ENCODE measurements at places on chromosomes 3 and 15.

- no peak for DNase-seq
Measured at GRCh38 chr3:13927295-13927694, 47.4 kb upstream of the WNT7A start.

- peak; percentile 16 for DNase-seq
Measured at GRCh38 chr3:127195417-127195816, 2.5 kb downstream of the PRR23E start.

DNA sequence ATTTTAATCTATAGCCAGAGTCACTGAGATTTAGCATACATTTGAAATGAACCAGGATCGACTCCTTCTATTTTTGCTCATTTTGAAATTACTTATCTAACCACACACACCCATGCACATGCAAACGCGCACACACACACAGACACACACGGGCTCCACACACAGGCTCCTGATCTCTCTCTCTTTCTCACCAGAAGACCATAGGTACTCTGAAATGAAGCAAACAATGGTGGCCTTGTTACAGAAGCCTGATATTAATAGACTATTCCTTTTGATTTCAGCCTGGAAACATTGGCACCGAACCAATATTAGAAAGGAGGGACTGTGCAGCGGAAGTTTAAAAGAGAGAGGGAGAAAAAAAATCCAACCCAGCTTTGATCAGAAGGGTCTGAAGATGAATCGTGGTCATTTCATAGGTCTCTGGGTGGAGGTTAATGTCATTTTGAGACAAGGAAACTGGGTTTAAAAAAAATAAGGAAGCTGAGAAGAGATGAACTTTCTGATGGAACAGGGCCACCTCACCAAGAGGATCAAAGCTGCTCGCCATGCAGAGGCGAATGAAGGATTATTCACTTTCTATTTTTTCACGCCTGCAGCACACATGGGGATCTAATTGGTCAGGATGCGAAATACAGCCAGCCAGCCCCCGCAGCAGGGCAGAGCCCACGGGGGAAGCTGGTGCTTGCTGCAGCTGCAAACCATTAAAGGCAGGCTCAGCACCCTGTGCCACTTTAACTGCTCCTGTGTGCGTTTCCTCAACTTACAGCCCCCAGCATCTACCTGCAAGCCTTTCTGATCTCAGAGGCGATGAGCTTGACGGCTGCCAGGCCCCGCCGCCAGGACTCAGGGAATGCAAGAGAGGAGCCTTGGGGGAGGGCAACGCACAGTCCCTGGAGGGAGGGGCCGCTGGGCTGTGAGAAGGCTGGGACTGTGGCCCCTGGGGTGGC is 88.8 kb downstream of the HES1 start:
- DNase-seq, result no peak

GRCh38 chr15:80419546-80419945 is 15.4 kb downstream of the ARNT2 start:
- DNase-seq, result no peak

GRCh38 chr3:19295208-19295607 is 146.9 kb downstream of the KCNH8 start:
- DNase-seq, result no peak

GRCh38 chr3:116037954-116038911 is 407.1 kb downstream of the LSAMP start:
- peak; percentile 39 for DNase-seq

DNA sequence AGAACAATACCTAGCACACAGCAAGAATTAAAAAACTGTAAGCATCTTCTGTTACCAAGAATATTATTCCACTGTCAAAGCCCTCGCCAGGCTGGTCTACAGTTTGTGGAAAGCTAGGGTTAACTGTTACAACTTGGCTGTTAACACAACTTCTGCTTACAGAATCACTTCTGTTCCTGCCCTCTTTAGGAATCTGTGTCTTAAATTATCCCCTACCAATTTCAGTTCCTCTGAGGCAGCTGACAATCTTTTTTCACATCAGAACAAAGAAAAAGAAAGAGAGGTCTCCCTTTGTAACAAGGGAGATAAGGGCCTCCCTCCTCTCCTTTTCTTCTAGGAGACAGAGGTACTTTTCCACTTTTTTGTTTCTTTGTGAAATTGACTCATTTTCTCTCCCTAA is 188.9 kb downstream of the FMN1 start:
- no peak for DNase-seq

GRCh38 chr15:39429898-39430357 is 151.0 kb upstream of the THBS1 start:
- peak; percentile 20 for DNase-seq

DNA sequence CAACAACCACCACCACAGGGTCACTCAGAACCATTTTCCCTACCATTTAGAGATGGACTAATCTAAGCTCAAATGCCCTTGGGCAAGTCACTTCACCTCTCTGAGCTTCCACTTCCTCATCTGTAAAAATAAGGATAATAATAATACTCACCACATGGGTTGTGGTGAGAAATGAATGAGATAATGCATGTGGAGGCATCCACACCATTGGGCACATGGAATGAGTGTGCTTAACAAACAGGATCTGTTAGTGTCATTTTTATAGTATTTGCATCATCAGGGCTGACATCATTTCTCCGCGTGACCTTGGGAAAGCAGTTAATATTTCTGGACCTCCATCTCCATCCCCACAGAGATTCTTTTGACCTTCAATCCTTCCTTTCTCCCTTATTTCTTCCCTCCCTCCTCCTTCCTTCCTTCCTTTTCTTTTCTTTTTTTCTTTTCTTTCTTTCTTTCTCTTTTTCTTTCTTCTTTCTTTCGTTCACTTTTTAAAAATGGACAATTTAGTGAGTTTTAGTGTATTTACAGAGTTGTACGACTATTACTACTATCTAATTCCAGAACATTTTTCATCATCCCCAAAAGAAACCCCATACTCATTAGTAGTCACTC is 7.7 kb upstream of the RFT1 start:
- no peak for DNase-seq

DNA sequence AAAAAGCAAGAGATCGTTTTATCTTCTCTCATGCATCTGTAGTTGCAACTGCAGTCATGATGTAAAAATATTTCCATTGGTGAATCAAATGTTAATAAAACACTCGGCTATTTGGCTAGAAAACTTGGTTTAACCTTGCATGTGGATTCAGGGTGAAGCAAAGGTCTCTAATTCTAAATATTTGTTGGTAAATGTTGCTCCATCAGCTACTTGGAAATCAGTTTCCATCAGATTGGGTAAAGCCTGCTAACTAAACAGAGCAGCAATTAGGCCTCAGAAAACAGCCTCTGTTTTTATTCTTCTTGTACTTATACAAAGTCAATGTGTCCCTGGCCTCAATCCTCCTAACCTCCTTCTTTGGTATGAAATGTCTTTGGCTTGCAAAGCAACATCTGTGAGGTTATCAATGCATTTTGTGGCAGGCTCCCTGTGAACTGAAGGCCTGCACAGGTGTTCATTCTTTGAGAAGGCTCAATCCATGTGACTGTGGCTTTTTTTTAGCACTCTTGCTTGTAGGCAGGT is 312.3 kb downstream of the WDR72 start:
- no peak for DNase-seq

GRCh38 chr15:90008607-90009006 is 7.5 kb downstream of the ZNF710 start:
- no peak for DNase-seq

DNA sequence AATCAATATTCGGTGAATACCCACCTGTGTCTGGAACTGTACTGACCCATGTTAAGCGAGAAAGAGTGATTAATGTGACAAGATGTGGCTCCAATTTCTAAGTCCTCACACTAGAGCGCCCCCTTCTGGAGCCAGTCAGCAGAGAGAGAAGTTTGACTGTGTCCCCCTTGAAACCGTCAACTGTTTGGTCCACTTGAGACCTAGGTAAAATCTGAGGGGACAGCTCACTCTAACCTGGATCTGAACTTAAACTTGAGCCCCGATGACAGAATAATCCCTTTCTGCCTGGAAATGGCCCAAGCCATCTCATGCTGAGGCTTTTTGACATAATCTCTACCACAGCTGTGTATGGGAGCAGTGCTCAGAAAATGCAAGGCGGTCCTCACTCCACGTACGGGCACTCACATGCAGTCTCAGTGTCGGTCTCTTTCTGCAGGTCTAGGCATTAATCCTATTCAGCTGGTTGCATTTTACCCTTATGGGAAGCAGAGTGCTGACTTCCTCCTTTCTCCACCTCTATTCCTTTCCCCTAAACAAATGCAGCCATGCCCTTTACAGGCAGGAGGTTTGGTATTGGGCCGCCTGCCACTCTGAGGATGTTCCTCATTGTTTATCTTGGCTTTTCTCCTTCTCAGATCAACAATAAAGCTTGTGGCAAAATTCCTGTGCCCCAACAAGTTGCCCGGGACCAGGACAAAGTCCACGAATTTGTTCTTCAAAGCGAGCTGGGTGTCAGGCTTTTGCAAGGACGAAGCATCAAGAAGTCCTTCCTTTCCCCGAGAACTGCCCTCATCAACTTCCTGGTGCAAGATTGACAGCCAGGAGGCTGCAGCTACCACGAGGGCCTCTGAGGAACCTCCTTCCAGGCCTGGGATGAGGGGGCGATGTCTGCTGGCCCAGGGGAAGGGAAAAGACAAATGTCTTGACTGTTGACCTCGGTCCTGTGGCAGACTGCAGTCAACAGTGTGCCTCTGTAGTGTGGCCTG is 47.5 kb upstream of the LIMD1 start:
- no peak for DNase-seq

GRCh38 chr15:78061963-78062427 is 15.5 kb downstream of the TBC1D2B start:
- peak; percentile 57 for DNase-seq

GRCh38 chr15:90060797-90061196 is 41.5 kb downstream of the IDH2 start:
- DNase-seq, result no peak

DNA sequence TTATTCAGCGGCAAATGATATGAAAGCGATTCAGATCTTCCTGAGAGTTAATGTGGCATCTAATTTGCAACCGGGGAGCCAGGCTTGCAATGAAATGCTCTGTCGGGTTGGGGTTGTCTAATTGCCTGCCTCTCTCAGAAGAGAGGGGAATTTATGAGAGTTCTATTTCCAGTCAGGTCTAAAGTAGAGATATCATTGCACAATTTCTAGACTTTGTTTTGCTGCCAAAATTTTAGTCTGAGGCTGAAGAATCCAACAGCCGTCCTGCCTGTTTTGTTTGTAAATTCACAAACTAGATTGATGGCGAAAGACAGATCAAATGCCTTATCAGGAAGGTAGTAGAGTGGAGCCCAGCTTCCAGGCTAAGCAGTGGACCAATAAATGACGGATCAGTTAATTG is 610 bp downstream of the LIPC start:
- no peak for DNase-seq

DNA sequence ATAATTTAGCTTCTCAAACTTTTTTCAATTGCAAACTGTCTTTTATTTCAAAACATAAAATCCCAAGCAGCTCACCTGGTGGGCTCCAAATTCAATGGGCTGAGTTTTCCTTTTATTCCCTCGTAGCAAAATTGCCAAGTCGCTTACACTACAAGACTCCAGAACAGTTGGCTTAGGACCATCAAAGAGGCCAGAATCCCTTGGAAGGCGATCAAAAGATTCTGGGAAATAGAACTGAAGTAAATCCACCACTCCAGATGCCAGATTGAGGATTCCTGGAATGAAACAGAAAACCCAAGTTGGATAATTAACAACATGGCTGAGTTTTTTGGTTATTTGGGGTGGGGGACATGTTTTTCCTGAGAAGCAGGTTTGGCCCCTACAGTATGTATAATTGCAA is 87.7 kb upstream of the DCLK3 start:
- no peak for DNase-seq

GRCh38 chr3:110666495-110666894 is 405.1 kb upstream of the NECTIN3 start:
- DNase-seq, result no peak

- DNase-seq, result no peak
Measured at GRCh38 chr3:177978946-177979345, 557.3 kb upstream of the KCNMB2 start.

- DNase-seq, result no peak
Measured at GRCh38 chr3:150699068-150699639, 4.6 kb downstream of the ERICH6 start.

GRCh38 chr15:80822256-80822655 is 43.1 kb downstream of the CEMIP start:
- DNase-seq, result no peak

- DNase-seq, result no peak
Measured at GRCh38 chr3:149588909-149589308, 68.9 kb downstream of the WWTR1 start.

DNA sequence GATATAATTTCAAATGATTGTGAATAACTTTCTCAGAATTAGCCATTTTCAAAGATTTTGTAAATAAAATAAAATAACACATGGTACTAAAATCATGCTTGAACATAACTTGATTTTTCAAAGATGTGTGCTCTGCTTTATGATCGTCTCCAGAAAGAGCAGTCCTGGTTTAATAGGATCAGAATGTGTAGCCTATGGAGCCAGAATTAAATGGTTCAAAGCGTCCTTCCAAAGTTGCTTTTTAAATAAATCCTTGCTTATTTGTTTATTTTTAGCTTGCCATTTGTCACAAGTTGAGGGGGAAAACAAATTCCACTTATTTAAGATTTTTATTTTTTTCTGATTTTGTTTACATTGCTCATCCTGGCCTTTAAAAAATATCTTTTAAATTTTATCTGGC is 123.7 kb upstream of the SPRED1 start:
- DNase-seq, result no peak

DNA sequence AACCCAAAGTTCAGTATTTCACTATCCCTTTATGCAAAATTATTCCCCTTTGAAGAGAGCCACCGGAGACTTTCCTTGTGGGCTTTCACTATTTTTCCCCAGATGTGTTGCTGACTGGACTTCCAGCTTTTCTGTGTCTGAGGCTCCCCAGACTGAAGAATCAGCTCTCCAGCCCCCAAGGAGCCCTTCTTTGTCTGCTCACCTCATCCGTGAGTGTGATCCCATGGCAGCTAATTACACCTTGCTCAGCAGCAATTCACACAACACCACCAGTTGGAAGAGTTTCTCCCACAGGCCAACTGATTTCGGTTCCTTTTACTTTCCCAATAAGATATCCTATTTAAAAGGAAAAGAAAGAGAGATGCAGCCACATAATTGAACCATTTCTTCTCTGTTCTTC is 249.5 kb upstream of the TRIM42 start:
- DNase-seq, result no peak

- DNase-seq, result no peak
Measured at GRCh38 chr3:18100121-18100520, 325.0 kb downstream of the SATB1 start.

DNA sequence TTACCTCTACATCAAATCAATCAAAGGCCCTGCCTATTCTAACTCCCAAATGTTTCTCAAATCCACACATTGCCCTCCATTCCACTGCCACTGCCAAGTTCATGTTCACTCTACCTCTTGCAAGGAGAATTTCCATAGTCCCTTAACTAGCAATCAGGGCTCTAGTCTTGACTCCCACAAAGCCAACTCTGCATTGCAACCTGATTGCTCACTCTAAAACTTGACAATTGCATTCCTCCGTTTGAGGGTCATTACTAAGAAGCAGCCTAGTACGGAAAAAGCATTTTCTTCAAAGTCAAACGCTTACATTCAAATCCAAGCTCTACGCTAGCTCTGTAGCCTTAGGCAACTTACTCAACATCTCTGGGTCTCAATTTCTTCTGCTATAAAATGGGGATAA is 1.2 kb downstream of the CPA3 start:
- no peak for DNase-seq

Data from GM10248 (cell line).